ENCODE measurements at places on chromosomes 6 and 20.

DNA sequence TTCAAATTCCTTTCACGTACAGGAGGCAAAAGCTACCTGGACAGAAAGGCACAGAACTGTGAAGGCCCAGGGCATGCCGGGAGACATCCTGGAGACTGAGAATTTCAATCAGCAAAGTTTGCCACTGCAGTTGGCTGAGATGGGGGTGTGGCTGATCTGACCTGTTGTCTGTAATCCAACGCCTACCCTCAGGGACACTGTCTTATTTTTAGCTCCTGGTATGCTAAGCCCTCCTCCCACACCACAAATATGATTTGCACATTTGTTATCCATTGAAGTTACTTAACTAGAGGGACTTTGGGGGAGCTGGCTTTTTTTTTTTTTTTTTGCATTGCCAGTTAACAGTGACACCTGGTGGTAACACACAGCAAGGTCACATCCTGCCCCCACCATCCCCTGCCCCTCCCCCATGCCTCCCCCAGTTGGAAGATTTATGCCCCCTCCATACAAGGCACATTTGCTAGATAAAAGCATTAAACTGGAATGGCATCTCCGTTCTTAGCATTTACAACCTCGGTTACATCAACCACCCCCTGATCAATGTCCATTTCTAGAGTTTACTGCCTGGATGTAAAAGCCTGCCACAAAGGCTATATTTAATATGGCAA lies 40.4 kb downstream of the TTI1 start:
- no peak for DNase-seq

DNA sequence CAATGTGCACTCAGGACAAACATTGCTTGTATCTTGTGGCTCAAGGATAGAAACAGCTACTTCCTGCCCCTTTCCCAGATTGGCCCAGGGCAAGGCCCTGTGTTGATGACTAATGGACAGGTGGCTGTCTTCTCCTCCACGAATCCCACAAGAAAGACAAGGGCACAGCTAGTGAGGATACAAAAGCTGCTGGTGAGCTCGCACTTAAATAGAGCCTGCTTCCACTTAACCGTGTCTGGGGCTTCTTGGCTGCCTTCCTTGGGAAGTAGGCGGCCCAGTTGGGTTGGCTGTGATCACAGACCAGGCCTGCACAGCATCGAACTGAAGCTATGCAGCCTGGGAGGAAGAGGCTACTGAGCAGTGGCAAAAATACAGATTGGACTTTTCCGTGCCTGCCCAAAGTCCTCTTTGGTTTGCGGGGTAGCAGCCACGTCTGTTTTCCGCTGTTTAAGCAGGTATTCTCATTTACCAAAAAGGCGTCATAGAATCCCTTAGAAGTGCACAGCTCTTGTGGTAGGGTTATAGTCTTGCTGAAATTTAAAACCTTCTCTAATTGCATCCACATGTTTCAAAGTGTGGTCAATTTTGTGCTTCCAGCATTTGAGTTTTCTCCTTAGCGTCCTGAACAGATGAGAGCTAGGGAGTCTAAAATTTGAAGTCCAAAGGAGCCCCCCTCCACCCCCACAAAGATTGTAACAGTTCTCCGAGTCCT lies 23.0 kb upstream of the NAA20 start:
- DNase-seq = peak; percentile 43

- DNase-seq = peak; percentile 57
Measured at GRCh38 chr6:47780510-47781356, 1.1 kb upstream of the OPN5 start.

DNA sequence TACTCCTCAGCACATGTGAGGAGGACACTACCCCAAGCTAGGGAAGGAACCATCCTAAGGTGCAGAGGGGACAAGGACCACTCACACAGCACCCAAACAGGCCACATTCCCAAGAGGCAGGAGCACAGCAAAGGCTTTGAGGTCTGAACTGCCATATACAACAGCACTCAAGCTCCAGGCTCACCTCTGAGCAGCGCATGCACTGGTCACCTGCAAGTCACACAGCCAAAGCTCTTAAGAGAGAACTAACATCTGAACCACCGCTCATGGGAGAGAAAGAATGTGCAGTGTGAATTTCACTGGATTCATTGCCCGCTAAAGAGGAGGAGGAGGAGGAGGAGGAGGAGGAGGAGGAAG lies 31.0 kb downstream of the NPEPL1 start:
- no peak for DNase-seq

DNA sequence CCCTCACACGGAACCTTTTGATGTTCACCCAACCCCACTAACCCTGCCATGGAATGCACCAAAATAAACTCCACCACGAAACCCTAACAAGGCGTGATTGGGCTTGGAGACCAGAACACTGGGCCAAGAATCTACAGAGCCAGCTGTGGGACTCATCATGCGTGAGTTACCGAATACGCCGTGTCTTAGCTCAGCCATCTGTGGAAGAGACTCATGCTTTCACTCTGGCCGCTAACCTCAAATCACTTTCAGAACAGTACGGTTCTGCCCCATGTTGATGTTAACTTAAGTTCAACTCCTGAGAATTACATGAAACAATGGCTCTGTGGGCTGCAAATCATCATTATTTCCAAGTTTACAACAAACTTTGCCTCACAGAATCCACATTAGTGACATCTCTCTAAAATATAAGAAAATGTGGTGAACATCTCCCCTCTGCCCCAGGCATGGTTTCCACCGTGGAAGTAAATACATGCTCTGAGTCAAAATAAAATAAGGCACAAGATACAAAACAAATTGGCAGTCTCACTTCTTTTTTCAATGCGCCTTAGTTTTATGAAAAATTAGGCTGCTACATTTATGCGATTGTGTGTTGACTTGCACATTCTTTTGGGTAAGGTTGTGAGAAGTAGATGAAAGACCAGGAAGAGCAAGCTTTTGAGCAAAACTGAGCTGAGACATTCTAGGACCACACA lies 308.9 kb upstream of the EXOC2 start:
- DNase-seq = no peak

DNA sequence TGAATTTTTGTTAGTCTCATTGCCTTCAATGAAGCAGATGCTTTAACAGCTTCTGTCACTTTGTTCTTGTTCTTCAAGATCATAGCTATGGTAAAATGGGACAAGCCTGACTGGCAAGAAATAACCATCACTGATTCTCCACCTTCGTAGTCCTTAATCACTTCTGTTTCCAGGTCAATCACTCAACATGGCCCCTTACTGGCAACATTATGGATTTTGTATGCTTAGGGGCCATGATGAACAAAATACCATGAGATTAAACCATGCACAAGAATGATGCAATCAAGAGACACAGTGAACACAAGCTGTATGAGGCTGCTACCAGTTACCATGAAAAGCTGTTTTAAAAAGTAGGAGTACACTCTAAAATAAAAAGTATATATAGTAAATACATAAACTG lies 32.8 kb downstream of the ADNP start:
- no peak for DNase-seq

GRCh38 chr6:142833798-142834197 lies 111.2 kb downstream of the HIVEP2 start:
- DNase-seq = no peak

DNA sequence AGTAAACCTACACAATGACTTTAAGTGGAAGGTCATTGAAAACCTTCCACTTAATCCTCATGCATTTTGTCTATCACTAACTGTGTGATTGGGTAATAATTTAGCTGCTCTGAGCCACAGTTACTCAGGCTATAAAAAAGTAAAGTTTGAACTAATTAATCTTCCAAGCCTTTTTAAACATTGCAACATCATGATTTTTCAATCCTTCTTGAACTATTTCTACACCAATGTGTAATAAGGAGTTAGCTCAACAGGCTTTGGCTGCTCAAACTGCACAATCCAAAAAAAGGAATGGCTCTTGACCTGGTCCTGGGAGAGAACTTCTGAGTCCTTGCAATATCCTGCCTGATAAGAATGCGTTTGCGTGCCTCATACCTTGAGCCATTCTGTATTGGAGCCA lies 34.8 kb upstream of the FILIP1 start:
- DNase-seq = no peak

GRCh38 chr6:106253172-106253571 lies 72.4 kb downstream of the ATG5 start:
- no peak for DNase-seq

DNA sequence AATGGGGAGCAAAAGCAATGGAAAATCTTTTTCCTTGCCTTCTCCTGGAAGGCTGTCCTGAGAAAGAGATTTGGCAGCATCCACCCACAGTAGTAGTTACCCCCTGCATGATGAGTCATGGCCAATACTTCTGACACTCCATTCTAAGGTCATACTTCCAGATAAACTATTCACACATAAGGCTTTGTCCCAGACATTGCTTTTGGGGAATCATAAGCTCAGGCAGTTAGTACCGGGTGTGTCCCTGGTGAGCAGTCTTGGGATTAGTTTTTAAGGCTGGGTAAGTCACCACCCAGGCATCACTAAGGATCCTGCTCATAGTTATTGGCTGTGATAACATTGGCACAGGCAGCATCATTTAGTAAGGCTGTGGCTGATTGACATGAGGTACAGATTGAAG lies 160.6 kb upstream of the GGTLC1 start:
- DNase-seq = no peak

- DNase-seq = no peak
Measured at GRCh38 chr6:37624121-37624520, 73.6 kb downstream of the MDGA1 start.

DNA sequence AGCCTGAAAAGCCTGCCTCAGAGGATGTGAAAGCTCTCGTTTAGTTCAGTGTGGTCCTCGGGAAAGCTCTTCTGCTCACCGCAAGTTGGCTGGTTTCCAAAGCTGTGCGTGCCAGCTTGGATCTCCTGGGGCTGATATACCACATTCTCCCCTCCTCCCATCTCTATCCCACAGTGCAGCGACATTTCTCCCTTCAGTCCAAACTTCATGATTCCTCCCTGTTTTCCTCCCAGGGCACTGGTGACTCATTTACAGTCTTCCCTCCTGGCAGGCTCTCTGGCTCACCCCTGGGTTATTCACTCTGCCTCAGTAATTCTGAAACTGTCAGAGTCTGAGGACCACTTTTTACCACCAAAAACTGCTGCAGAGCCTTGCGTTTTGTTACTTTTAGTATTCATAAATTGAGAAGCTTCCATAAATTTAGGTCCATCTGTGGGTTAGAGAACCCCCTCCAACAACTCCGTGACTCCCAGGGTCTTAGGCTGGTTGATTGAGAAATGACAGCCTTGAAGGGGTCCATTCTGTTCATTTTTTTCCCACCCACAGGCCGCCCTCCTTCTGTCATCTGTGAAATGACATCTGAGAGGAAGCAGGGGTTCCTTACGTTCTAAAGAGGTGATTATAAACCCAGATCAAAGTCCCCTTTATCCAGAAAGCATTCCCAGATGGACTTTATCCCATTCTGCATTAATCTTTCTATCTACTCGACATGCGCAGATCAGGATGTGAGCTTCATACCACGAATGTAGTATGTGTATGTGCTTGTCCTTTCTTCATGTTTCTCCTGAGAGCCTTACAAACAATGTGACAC lies 6.1 kb downstream of the TRIM10 start:
- DNase-seq = no peak

- no peak for DNase-seq
Measured at GRCh38 chr6:19754686-19755085, 82.5 kb upstream of the ID4 start.

DNA sequence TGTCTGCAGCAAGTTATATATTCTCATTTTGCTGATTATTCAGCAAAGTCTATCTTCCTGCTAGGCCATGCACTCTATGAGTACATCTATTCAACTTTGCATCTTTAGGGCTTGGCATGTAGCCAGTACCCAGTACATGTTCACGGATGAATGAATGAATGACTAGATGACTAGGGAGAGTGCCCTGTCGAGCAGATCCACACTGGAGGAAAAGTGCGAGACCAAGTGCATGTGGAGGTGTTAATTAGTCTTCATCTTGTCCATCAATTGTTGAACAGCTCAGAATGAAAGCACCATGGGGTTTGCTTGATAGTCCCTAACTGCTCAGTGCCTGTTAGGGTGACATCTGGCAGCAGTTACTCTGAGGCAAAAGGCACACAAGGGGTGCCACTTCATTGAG lies 30.4 kb downstream of the TM9SF4 start:
- DNase-seq = no peak

- no peak for DNase-seq
Measured at GRCh38 chr6:84752118-84752850, 12.1 kb downstream of the TBX18 start.

DNA sequence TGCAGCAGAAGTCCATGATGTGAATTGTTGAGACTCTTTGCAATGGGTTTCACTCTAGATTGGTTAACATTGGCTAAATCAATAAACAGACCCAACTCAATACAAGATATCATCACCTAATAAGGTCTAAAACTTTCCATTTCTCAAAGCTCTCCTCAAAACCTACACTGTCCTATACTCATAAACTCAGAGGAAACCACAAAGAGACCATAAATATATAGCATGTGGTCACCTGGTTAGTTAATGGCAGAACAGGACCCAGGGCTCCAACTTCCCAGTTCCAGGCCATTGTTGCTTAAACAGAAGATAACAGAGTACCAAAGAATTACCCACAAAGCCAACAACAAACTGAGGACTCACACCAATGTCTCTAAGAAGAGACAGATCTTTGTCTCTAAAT lies 12.0 kb downstream of the RTN4IP1 start:
- no peak for DNase-seq

DNA sequence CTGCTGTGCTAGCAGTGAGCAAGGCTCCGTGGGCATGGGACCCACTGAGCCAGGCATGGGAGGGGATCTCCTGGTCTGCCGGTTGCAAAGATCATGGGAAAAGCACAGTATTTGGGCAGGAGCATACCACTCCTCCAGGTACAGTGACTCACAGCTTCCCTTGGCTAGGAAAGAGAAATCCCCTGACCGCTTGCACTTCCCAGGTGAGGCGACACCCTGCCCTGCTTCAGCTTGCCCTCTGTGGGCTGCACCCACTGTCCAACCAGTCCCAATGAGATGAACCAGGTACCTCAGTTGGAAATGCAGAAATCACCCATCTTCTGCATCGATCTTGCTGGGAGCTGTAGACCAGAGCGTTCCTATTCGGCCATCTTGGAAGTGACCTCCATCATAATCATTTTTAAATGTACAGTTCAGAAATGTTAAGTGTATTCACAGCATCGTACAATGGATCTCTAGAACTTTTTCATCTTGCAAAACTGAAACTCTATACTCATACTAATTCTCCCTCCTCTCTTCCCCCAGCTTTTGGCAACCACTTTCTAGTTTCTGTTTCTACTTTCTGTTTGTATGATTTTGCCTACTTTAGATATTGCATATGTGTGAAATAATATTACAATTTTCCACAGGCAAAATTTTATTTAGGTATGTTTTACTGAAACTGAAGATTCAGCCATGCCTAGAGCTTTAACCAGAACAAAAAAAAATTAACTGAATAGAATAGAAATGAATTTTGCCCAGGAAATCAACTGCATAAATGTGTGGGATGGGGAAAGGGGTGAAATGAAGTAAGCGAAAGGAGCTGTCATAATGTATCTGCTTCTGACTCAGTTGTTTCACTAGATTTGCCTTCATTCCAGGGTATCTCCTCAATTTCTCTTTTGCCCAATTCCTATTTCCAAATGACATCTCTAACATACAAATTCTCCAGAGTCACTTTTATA lies 100.0 kb downstream of the RWDD2A start:
- no peak for DNase-seq

Data from globus pallidus (tissue), 1 donor.